Tibial nerve (tissue), 4 donors: ENCODE measurements at places on chromosomes 3 and 15. TPM values are rescaled to one million over a fixed set of nuclear protein-coding genes. Genes with fewer than 3 reads are reported as not detected.

DNA sequence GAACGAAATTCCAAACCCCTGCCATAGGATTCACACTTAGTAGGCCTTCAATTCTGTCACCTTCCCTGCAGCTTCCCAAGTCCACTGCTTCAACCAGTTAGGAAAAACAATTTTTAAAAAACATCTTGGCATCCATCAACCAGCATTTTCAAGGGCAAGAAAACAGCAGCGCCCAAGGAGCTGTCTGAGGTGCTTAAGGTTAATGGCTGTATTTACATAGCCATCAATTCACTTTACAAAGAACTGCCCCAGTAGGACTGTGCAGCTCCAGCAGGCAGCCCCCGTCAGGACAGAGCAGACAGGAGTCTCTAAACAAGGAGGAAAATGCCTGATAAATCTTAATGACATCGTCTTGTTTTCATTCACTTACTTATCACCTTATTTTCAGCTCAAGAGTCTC, 13.3 kb downstream of the TAFA4 start:
- no peaks in the 10 kb centered on the region for H3K36me3 ChIP-seq
- H3K27me3 ChIP-seq: no peaks in the 10 kb centered on the region
- no peak for DNase-seq
- no peaks in the 10 kb centered on the region for H3K4me1 ChIP-seq

The TMEM212 gene
- not detected for total RNA-seq

DNA sequence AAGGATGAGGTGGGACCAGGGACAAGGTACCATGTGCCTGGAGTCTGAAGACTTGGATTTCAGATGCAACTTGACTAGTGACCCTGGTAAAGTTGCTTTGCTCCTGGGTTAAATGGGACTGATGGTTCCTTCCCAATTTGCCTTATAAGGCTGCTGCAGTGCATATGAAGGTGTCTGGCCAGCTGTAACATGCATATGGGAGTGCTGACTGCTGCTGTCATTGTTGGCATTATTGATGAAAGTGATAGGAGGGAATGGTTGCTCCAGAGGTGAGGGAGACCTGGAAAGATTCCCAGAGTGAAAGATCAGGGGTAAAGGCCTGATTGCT, 20.5 kb downstream of the CYP8B1 start:
- H3K27me3 ChIP-seq: no peaks in the 10 kb centered on the region
- DNase-seq: no peak
- no peaks in the 10 kb centered on the region for H3K4me1 ChIP-seq
- no peak overlapping the region for H3K4me3 ChIP-seq

DNA sequence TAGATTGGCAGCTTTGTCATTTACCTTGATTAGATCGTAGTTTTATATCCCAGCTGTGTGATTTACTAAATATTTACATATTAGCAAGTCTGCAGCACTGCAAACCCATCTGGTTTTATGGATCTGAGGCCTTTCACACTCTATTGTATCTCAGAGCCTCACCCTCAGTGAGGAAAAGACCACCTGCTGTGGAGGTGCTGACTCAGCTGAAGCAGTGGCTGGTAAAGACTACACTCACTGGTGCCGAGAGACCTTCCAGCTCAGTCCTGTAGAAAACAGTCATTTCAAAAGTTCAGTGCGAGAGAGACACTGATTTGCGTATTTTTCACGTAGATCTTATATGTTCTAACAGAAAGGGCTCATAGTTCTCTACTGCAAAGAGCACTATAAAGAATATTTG, 307.8 kb upstream of the TPM1 start:
- no peaks in the 10 kb centered on the region for H3K27me3 ChIP-seq
- DNase-seq: no peak
- H3K4me1 ChIP-seq: no peaks in the 10 kb centered on the region
- H3K27ac ChIP-seq: no peak overlapping the region
- no peak overlapping the region for H3K4me3 ChIP-seq

The ZPLD1 gene
- total RNA-seq: not detected

The CLDN1 gene
- 74.7 TPM for total RNA-seq

The FMN1 gene
- total RNA-seq: 21.8 TPM
